ENCODE measurements at places on chromosomes 16 and 17.

GRCh38 chr16:58198803-58199411, 1.0 kb upstream of the CSNK2A2 start:
- no peak for DNase-seq

DNA sequence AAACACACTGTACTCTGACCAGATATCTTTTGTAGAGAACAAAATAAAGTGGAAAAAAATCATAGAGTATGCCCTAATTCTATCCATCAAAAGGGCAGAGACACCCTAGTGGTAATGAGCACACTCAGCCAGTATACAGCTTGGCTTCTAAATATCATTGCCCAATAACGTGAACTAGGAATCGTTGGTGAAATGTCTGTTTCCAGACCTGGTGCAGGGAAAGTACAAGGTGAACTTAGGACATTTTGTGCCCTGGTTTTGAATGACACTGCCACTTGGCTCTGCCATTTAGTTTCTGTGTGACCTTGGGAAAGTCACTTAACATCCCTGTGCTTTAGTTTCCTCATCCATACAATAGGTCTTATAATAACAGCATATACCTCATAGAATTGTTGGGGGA, 13.7 kb downstream of the AMFR start:
- no peak for DNase-seq

DNA sequence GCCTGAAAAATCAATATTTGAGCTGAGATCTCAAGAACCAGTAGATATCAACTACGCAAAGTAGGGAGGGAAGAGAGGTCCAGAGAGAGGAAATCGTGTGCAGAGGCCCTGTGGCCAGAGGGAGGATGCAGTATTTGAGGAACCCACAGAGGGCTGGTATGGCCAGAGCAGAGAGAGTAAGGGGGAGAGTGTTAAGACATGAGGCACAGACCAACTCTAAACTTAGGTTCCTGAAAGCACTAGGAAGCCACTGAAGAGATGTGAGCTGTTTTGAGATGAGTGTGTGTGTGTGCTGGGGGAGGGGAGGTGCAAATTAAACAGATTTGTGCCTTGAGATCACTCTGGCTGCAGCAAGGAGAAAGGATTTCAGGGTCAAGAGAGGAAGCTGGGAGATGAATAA, 10.9 kb downstream of the SLC13A2 start:
- DNase-seq = no peak

DNA sequence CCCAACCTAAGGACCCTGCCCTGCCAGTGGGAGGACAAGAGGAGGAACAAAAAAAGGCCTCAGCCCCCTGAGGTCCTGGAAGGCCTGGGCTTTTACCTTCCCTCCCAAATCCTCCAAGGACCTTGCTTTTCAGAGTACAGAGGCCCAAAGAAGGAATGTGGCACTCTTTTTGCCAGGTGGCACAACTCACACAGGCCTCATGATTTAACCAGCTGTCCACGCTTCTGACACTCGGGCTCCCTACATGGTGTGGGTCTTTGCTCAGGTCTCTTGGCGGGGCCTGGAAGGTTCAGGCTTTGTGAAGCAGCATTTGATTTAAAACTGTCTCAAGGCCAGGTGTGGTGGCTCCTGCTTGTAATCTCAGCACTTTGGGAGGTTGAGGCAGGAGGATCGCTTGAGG, 120.6 kb downstream of the ABCC6 start:
- DNase-seq = no peak

DNA sequence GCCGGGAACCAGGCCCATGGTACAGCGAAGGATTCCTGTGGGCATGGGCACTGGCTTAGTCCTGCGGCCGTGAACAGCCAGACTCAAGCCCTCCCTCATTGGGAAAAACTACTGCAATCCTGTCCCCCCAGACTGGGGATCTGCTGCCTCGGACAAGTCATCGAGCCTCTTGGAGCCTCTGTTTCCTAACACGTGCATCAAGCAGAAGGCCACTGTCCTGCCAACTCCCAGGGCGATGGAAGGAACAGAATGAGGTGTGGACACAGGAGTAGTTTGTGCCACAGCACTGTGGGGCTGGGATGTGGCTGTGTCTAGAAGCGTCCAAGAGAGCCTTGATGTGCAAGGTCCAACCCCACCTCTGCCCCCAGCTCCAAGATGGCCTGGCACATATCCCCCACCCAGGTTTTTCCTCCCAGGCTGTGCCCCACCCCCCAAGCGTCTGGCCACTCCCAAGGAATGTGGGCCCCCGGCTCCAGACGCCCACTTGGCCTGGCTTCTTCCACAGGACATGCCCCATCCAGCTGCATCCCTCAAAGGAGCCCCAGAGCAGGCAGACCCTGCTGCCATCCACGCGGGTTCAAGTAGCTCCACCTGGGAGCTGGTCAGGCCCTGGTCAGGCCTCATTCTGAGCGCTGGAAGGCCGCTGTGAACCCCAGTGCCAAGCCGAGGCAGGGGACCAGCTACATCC, 3.4 kb downstream of the CAMKK1 start:
- DNase-seq = no peak

- no peak for DNase-seq
Observed at GRCh38 chr17:17865035-17865434, 28.2 kb upstream of the SREBF1 start.

GRCh38 chr16:87210894-87211293, 106.3 kb downstream of the C16orf95 start:
- no peak for DNase-seq

DNA sequence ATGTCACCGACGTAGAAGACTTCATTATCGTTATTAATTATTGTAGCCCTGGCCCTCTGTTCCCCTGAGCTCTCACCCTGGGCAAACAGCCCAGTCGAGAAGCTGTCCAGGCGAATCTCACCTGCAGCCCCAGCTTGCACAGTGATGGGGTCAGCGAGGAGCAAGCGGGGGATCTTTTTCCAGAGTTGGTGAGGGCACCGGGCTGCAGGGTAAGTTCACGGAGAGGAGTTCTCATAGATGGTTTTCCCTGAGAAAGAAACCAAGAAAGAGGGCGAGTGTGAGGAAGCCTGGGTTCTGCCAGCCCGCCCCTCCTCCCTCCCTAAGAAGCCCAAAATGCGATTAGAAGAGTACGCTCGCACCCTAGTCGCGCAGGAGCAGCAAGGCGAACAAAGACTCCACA, 436 bp downstream of the SPAG5 start:
- peak; percentile 33 for DNase-seq

DNA sequence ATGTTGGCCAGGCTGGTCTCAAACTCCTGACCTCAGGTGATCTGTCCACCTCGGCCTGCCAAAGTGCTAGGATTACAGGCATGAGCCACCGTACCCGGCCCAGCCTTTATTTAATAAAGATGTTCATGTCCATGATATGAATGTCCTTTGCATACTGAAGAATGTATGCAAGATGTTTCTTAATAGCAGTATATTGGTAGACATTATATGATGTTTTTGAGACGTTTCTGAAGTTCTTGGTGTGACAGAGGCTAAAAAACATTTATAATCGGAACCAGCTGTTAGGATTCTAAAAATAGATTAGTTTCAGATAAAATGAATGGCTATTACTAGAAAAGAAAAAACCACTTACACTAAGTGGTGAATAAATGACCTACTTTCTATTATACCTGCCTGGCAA, 11.8 kb downstream of the PDZD9 start:
- DNase-seq = no peak

DNA sequence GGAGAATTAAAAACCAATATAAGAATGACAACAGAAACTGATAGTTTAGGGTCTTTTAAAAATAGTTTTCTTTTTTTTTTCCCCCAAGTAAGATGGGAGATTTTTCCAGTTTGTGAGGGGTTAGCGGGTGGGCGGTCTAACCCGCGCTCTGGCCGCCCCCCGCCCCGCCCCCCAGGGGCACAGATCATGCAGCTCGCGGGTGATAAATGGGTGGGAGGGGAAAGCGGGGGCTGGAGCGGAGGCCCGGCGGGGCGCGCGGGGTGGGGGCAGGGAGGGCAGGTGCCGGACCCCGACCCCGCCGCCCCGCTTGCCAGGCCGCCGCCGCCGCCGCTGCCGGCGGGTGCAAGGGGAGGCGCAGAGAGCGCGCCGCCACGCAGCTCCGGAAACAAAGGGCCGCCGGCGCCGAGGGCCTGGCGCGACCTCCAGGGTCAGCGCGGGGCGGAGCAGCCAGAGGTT, 60.1 kb upstream of the GSE1 start:
- no peak for DNase-seq

- no peak for DNase-seq
Observed at GRCh38 chr16:67022531-67023214, 6.3 kb upstream of the CBFB start.

- no peak for DNase-seq
Observed at GRCh38 chr16:68116256-68116867, 31.2 kb downstream of the NFATC3 start.
